ENCODE measurements at places on chromosomes 7 and 10.

- peak; percentile 19 for DNase-seq
Measured at GRCh38 chr7:30348083-30348560, 63.7 kb downstream of the ZNRF2 start.

- DNase-seq, result no peak
Measured at GRCh38 chr10:132793871-132794849, 8.2 kb upstream of the NKX6-2 start.

- no peak for DNase-seq
Measured at GRCh38 chr10:43869669-43870322, 221.1 kb upstream of the ZNF32 start.

GRCh38 chr7:43869867-43870240, 537 bp upstream of the MRPS24 start:
- DNase-seq, result no peak

GRCh38 chr10:102819054-102819453, 18.2 kb downstream of the CYP17A1 start:
- no peak for DNase-seq

DNA sequence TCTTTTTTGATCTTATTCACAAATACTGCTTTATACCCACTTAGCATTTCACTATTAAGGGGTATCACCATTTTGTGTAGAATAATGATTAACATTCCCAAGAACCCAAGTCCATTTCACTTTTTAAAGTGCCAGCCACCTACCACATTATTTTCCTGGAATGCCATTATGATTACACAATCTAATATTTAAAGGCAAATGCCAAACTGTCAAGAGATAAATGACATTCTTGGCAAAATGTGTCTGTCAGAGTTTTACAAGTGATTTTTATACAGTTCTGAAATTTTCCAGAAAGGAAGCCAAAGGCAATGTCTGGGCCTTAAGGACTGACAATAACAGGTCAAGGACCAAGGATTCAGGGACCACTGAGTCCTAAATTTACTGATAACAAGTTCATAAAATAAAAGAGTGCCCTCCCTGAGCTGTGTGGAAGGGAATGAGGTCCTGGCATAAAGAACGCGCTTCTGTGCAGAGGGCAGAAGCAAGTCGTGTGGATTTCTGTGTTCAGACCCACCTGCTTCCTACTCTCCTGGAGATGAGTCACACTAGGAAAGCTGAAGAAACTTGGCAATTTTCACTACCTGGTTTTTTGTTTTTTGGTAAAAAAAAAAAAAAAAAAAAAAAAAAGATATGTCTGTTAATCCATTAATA, 66.5 kb downstream of the UBE2H start:
- DNase-seq, result no peak

GRCh38 chr7:22363756-22364422, 6.9 kb upstream of the RAPGEF5 start:
- no peak for DNase-seq

GRCh38 chr7:100400656-100401055, 27.4 kb downstream of the PILRA start:
- no peak for DNase-seq

DNA sequence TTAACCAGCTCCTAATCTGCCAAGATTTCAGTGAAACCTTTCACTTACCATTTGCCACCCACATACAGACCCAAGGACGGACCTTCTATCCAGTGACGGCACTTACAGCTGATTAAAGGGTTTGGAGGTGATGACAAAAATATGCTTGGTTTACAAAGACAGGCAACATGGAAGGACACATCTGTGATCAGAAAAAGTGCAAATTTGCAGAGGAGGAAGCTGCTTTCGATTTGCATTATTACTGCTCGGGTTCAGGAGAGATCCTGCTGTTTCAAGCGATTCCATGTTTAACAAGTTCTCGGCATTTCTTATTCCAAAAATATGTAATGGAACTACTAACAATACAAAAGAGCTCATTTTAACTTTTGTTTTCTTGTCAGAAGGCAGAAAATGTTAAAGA, 109.0 kb downstream of the JAZF1 start:
- no peak for DNase-seq

GRCh38 chr10:18196806-18197550, 56.8 kb downstream of the CACNB2 start:
- DNase-seq, result no peak

DNA sequence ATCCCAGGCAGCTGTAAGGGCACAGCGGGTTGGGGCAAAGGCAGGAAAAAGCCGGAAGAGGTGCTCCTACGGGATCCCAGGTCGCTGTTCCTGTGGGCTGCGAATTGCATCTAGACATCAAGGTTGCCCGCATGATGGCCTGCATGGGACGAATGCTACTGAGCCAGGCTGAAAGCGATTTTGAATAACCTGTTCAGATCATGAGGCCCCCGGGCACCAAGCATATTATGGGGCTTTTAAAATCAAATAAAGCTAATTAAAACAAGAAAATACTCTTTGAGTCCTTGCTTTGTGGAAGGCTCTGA, 37.1 kb downstream of the CAMK2B start:
- DNase-seq, result no peak

GRCh38 chr10:5628451-5629302, 37.7 kb downstream of the ASB13 start:
- DNase-seq, result no peak

DNA sequence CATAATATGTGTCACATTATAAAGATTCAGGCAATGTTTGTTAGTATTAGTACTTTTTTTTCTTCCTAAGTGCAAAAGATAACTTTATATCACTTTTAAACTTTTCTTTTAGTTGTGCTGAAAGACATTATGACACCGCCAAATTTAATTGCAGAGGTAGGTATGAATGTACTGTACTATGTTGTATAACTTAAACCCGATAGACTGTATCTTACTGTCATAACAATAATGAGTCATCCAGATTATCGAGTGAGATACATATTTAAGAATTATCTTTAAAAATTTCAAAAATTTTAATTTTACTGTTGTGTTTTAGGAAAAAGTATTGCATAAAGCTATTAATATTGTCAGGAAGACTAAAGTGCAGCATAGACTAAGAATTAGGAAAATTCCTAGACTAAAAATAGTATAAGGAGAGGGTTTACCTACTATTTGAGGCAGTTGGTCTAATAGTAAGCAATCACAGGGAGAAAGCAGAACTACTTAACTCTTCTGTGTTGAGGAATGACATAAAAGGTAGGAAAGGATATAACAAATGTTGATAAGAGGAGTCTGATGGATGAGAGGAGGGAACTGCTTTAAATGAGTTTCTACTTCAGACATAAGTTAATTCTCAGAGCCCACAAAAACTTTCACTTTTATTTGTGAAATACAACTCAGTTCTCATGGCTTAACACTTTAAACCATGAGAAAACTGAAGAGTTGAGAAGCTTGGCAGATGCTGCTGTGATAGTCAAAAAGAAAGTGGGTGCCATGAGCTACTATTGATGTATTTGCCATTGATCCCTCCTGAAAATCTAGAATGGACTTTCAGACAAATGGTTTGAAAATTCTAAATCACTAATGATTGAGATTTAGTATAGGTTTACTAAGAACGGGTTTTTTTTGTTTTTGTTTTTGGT, 67.8 kb downstream of the PTEN start:
- DNase-seq, result no peak

- DNase-seq, result no peak
Measured at GRCh38 chr7:78863281-78863680, 590.2 kb downstream of the MAGI2 start.

DNA sequence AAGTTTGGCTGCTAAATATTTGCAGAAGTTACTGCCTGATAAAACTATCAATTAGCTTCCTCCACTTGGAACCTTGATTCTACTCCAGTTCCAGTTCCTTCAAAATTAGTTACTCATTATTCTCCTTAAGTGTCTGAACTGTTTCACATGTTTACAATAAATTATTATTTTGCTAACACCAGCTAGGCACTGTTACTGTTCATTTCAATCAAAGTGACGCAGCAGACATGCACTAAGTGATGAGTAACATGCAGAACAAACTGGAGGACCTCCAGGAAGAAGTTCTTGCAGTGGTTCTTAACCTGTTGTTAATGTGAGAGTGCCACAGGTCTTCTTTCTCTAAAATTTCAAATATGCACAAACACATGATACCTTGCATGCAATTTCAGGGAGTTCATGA, 491.8 kb upstream of the SEMA3A start:
- DNase-seq, result no peak

- DNase-seq, result no peak
Measured at GRCh38 chr10:80410122-80410521, 1.8 kb downstream of the PRXL2A start.

DNA sequence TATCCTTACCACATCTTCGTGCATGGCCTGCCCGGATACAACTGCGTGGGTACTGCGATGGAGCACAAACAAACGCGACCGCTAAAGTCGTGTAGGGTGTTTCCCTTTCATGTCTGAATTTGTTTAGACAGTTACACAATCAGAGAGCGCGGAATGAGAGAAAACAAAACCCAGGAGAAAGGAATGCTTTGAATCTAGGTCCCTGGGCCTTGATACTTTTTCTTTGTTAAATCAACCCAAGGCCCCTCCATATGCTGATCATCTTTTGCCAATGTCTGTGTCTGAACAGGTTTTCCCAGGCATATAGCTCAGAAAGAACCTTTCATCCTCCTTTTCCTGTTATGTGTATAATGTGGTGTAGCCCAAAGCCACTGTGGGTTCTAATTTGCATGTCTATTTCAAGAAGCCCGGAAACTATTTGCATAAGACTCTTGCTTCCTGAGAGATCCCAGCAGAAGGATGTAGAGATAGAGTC, 145.8 kb downstream of the FRMD4A start:
- DNase-seq, result no peak

DNA sequence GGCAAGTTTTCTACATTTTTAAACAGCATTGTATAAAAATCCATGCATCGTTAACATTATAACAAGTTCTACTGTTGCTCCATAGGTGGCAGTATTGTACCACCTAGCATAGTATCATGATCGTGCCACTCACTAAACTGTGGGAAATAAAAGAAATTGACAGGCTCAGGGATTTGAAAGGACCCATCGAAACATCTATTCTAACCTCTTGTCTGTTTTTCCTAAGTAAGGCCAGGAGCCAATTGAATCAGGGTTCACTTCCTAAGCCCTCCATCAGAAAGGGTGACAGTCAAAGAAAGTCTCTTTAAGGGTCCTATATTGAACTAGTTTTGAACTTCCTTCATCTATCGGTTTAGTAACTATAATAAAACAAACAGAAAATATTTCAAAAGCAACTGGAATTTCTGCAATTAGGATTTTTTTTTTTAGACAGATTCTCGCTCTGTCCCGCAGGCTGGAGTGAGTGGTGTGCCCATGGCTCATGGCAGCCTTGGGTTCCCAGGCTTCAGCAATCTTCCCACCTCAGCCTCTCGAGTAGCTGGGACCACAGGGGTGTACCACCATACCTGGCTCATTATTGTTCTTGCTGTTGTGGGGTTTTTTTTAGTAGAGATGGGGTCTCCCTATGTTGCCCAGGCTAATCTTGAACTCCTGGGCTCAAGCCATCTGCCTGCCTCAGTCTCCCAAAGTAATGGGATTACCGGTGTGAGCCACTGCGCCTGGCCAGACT, 9.4 kb downstream of the HACD1 start:
- DNase-seq, result no peak

DNA sequence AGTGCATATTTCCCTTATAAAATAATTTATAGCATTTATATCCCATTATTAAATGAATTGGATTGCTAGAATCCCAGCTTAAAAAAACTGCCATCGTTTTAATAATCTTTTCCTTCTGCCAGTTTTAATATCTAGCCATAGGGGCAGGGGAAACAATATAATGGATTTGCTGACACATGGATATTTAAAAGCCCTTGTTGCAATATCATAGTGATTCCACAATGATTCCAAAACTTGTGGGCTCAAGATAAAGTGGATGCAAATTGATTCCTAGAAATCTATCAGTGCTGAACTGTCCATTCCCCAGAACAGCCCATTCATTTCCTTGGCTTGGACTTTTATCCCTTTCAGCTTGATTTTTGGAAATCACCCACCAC, 2.6 kb downstream of the CPA2 start:
- no peak for DNase-seq

DNA sequence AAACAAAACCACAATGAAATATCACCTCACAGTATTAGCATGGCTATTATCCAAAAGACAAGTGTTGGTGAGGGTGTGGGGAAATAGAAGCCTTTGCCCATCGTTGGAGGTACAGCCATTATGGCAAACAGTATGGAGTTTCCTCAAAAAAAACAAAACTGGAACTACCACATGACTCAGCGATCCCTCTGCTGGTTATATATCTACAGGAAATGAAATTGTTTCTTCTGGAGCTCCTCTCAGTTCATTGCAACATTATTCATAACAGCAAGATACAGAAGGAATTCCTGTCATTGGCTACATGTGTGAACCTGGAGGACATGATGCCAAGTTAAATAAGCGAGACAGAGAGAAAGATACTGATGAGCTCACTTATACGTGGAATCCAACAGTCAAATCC, 2.4 kb upstream of the UBE3C start:
- no peak for DNase-seq

- no peak for DNase-seq
Measured at GRCh38 chr10:86149257-86149656, 217.3 kb downstream of the GRID1 start.

DNA sequence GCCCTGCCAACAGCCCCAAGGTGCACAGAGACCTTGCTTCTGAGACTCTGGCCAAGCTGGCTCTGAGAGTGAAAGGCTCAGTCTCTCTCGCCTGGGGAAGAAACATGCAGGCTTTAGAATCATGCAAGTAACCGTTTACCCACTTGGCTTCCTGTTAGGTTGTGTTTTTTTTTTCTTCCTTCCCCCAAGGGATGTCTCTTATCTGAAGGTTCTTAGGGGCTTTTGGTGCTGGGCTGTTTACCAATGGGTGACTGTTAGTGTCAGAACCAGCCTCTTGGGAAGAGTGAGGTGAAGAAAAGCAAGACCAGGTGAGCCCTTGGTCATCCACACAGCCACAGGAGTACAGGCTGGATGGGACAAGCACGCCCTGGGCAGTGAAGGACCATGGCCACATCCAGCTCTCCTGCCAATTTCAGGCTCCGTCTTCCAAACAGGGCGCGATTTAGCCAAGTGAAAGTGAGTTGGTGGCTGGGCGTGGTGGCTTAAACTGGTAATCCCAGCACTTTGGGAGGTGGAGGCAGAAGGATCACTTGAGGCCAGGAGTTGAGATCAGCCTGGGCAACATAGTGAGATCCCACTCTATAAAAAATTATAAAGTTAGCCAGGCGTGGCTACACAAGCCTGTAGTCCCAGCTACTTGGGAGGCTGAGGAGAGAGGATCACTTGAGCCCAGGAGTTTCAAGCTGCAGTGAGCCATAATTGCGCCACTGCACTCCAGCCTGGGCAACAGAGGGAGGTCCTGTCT, 76.3 kb upstream of the CUX1 start:
- no peak for DNase-seq

DNA sequence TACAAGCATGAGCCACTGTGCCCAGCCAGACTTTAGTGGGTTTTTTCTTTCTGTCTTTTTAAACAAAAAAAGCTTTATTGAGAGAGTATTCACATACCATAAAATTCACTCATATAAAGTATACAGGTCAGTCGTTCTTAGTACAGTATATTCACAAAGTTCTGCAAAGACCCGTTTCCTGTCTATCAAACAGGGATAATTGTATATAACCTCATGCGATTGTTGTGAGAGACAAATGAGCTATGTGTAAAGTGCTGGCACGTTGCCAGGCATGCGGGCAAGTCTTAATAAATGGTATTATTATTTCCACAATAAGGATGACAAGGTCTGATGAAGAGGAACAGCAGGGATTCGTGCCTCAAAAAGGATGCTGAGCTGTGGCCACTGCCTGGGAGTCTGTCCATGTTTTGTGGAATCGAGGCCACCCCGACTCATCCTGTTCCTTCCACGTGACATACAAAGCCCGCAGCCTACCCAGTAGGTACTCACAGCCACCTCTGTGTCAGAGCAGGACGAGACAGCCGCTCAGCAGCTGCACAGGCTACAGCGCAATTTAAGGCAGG, 51.6 kb downstream of the SMKR1 start:
- DNase-seq, result no peak

GRCh38 chr10:122308417-122309141, 37.5 kb downstream of the BTBD16 start:
- DNase-seq, result no peak

All from activated CD8-positive, alpha-beta memory T cell treated with anti-CD3 and anti-CD28 coated beads for 1 hour (primary cell).